Stimulated activated CD8-positive, alpha-beta memory T cell treated with anti-CD3 and anti-CD28 coated beads, Interleukin-12 subunit alpha, Interleukin-12 subunit beta, amount 100 ng/mL, for 1 hour (primary cell): ENCODE measurements at places on chromosomes 4 and X.

DNA sequence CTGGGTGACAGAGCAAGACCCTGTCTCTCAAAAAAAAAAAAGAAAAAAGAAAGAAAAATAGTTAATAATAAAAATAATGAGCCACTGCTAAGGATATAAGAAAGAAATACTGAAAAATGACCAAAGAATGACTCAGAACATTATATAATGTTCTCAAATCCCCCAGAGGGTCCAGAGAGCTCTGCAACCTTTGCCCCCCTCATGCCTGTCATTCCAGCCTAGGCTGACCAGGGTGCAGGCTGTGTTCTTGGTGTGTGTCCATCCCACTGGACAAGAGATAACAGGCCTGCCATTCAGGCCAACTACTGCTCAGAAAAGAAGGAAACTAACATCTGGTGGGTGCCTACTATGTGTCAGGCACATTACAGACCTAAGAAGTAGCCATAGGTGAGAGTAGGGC, 72.7 kb upstream of the EDNRA start:
- no peak for DNase-seq

DNA sequence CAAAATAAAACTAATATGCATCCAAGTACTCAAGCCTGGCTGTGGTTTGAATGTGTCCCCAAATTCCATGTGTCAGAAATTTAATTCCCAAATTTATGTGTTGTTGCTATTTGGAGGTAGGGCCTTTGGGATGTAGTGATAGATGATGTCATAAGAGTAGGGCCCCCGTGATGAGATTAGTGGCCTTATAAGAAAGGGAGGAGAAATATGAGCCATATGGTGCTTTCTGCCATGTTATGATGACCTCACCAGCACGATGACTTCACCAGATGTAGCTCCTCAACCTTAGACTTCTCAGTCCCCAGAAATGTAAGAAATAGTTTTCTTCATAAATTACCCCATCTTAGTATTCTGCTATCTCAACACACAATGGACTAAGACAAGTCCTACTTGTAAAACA, 2264.0 kb downstream of the ARAP2 start:
- DNase-seq, result no peak

DNA sequence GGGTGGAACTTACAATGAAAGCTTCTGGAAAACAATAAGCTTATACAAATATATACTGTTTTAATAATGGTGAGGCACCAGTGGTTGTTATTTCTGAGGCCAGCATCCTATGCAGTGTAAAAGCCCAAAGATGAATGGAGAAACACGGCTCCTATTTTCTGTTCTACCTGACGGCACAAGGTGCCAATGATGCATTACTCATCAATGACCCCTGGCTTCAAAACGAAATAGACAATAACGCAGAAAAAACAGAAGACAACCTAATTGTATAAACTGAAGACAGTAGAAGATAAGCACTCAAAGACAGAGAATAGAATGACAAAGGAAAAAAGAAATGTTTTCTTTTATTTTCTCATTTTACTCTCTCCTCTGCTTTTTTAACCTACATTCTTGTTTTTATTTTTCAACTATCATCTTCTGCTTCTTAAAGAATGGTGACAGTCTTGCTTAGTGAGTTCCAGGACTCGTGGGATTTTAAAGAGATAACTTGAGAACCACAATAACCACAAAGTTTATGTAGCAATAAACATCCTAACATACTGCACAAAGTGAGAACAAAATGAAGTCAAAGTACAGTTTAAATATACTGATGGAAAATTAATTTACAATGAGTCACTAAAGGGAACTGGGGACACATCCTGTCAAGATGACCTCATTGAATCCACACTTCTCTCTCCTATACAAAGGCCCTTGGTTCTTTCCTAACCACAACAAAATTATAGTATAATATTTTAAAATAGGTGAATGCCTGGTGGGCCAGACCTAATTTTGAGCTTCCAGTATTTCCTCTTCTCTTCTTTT, 169.8 kb downstream of the BTC start:
- DNase-seq, result no peak

GRCh38 chr4:100190643-100191600, 654 bp upstream of the DDIT4L start:
- DNase-seq, result no peak

GRCh38 chrX:6732101-6732500, 197.2 kb upstream of the VCX3A start:
- no peak for DNase-seq

DNA sequence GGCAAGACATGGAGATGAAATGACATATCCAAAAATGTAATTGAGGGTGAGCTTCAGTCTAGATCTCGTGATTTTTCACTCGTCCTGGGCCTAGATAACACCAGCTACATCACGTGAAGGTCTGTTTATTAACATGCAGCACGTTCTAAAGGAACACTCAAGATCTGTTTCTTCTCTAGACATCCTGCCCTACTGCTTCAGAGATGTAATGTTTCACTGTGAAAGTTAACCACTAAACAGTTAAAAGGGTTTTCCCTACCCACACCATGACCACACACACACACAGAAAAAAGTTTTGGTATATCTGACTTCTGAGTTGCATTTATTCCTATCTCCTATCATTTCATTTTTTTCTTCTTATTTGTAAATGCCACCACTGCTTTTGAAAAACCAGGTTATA, 52.3 kb upstream of the SMIM31 start:
- DNase-seq, result no peak

GRCh38 chr4:12697970-12698369, 786.2 kb downstream of the RAB28 start:
- no peak for DNase-seq
